ENCODE measurements at places on chromosomes 3 and 15.

DNA sequence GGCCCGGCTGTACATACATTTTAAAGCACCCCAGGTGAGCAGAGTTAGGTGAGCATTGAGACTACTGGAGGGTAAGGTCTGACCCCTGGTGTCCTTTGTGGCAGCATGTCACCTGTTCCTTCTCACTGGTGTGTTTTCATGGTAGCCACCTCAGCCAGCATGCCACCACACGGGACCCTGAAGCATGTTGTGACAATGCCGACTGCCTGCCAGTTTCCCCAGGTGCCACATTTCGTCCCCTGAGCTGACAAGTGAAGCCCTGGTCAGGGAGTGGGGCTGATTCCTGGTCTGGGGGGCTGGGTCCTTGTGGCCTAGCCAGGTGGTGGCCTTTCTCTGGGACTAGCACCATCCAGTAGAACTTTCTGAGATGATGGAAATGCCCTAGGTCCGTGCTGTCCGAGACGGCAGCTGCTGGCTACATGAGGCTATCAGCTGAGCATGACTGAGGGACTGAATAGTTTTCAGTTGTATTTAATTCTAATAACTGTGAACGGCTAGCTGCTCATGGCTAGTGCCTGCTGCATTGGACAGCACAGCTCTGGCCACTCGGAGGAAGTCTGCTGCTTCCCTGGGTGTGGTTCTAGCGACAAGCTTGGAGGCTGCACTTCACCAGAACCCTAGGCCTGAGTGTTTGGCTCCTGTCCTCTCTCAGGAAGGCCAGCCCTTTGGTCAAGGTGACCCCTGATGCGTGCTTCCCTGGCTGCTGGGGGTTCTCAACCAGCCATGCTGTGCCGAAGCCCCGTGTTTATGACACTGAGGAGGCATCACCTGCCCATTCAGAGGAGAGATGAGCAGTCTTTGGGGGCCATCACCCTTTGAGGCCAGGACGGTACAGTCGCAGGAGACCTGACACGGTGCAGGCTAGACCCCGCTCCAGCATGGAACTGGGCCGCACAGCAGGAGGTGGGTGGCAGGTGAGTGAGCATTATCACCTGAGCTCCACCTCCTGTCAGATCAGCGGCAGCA is 3.9 kb downstream of the C3orf22 start:
- DNase-seq, result no peak

DNA sequence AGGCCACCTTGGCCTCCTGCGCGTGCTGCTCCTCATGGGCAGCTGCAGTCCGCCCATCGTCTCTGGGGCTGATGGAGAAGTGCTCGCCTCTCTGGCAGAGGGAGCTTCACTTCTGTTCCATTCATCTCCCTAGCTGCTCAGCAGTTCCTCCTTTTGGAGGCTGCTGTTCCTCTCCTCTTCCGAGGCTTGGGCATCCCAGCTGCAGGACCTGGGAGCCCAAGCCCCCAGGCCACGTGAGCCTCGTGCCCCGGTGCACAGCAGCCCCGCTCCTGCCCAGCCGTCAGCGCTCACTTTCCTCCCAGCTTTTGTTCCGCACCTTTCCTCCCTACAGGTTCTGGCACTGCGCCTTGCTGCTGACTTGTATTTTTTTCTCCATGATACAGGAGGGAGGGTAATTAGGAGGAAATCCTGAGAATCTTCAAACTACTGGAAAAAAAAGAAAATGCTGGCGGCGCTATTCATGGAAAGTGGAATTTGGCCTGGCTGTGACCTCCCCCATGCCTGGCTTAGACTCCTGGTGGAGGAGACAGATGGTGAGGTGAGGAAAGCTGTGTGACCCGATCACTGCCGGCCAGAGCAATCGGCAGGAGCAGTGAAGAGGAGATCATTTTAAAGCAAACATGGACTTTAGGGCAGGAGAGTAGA is 210.1 kb downstream of the CHST2 start:
- peak; percentile 41 for DNase-seq

DNA sequence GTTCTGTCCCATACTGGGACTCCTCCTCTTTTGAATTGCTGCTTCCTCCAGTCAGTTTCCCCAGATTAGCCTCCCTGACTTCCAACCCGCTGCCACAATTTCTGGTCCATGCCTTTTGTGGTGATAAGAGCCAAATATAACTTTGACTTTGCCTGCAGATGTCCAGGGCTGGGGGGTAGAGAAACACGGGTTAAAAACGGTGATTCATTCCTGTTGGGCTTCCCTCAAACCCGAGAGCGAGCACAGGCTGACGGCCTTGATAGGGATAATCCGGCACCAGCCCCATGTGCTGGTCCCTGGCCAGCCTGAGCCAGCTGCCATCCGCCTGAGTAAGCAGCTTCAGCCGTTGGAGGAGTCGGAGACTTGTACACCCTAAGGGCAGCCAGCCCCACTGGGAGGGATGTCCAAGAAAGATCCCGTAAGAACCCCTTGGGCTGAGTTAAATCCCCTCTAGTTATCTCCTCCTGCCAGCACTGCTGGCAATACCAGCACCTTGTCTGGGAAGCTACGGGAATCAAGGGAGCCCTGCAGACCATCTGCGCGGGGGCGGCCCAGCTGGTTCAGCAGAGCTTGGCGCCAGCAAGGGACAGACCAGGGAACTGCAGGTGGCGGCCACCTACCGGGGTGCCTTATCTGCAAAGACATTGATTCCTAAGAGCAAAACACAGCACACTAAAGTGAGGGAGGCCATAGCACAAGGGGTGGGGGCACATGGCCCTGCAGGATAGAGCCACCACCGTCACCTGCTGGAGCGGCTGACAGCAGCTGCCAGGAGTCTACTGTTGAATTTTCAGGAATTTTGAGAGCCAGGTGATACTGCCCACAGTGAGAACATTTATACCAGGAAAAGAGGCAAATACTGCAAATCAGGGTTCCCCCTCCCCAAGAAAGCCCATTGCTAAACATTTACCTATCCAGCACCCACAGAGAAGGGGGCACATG is 18.1 kb downstream of the CSPG4 start:
- DNase-seq, result peak; percentile 61

- no peak for DNase-seq
These were observed 24.3 kb downstream of the MTHFS start for GRCh38 chr15:79872358-79873017.

DNA sequence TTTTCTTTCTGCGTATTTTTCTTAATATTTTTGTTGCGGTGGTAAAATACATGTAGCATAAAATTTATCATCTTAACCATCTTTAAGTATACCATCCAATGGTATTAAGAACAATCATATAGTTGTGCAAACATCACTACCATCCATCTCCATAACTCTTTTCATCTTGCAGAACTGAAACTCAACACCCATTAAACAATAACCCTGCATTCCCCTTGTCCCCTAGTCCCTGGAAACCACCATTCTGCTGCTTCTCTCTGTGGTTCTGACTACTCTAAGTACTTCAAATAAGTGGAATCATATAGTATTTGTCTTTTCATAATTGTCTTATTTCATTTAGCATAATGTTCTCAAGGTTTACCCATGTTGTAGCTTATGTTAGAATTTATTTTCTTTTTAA is 67.3 kb upstream of the EOMES start:
- DNase-seq, result no peak

DNA sequence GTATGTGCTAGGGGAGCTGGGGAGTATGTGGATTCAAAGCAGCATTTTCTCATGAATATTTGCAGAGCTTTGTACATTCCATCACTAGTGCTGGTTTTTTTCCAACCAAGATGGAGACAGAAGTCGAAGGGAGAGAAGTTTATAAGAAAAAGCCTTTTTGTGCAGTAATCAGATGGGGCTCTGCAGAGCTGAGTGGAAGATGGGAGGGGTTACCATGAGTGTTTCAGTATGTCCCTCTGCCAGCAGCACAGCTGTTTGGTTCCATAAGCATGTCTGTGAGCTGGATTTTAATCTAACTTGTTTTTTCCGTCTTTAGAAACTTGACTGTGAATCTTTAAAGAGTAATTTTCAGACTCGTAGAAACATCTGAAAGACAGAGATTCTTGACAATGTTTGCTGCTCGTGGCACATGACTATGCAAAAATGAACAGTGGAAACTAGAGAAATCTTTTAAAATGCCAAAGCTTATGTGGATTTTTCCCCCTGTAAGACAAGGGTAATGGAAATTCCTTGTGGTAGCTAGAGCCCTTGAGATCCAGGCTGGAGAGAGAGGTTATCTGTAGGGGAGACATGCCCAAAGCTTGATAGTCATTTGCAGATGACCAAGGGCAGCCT is 20.3 kb downstream of the STARD9 start:
- peak; percentile 44 for DNase-seq

GRCh38 chr15:67865766-67866165 is 25.9 kb upstream of the RNU6-1 start:
- no peak for DNase-seq

DNA sequence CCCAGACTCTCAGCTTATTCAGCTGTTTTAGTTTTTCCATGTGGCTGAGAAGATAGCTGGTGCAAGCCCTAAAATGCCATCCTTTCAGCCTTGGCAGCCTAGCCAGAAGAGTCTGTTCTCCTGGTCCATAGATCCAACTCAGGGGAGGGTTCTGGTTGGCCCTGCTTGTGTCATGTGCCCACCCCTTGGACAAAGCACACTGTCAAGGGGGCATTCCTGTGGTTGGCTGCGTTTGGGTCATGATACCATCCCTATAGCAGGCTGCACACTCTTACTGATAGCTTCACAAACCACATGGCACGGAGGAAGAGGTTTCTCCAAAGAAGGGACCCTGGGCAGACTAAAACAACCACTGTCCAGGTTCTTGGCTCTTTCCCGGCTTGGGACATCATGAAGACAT is 8.4 kb upstream of the FSTL1 start:
- no peak for DNase-seq

- no peak for DNase-seq
These were observed 113.2 kb downstream of the RFTN1 start for GRCh38 chr3:16400106-16400931.

DNA sequence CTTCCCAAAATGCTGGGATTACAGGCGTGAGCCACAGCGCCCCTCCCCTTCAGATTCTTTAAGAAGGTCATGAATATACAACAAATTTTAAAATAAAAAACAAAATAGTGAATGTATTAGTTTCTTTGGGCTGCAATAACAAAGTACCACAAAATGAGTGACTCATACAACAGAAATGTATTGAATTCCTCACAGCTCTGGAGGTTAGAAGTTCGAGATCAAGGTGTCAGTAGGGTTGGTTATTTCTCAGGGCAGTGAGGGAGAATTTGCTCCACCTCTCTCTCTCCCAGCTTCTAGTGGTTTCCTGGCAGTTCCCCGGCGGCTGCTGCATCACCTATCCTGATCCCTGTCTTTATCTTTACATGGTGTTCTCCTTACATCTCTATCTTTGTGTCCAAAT is 804.0 kb downstream of the ROBO1 start:
- no peak for DNase-seq

GRCh38 chr3:142445816-142446254 is 2.0 kb downstream of the XRN1 start:
- DNase-seq, result no peak

GRCh38 chr3:79769229-79769628 is 1.4 kb upstream of the ROBO1 start:
- no peak for DNase-seq

- no peak for DNase-seq
These were observed 339.8 kb upstream of the WNT5A start for GRCh38 chr3:55826731-55827496.

DNA sequence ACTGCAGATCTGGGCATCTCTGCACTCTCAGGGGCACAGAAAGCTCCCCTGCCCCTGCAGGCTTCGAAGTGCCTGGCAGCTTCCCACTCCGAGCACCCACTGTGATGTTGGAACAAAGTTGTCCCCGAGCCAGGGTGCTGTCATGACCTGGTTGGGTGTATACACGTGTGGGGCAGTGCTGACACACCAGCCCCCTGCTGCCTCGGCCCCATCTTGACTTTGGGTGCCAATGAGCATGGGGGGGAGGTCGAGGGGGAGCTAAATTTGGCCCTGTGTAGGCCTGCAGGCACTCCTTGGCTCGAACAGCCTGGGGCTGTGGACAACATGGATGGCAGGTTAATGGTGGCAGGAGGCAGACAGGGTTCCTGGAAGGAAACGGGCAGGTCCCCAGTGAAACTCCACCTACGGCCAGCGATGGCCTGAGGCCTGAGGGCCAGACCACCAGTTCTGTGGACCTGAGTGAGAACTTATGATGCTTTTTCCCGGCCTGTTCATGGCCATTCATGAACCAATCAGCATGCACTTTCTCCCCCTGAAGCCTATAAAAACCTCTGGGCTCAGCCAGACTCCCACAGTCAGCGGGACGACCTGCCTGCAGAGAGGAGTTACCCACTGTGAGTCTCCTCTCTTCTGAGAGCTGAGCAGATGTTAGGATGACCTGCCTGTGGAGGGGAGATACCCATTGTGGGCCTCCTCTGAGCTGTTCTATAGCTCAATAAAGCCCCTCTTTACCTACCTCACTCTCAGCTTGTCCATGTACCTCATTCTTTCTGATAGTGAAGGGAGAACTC is 1029.1 kb upstream of the GBE1 start:
- no peak for DNase-seq

All from pons (tissue), 1 donor.